ENCODE measurements at places on chromosomes 6 and 20.

DNA sequence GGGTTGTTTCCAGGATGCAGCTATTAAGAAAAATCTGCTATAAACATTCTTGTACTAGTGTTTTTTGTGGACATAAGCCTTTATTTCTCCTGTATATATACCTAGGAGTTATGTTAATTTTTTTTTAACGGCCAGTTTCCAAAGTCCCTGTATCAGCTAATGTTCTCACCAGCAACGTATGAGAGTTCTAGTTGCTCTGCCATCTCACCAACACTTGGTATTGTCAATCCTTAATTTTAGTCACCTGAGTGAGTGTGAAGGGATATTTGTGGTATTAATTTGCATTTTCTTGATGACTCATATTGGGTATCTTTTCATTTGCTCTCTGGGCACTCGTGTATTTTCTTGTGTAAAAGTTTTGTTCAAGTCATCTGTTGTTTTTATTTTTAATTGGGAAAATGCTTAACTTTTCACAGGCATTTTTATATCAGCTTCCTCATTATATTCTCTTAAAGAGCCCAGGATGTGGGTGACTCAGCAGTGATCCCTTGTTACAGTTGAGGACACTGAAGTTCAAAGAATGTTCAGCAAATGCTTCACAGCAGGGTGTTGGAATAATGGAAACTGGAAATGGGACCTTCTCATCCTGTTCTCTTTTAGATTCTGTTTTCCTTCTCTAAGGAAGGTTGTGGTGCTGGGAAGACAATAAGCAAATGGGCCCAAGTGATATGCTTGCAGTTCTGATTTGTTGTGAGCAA is 211.7 kb upstream of the PRND start:
- no peak for DNase-seq

DNA sequence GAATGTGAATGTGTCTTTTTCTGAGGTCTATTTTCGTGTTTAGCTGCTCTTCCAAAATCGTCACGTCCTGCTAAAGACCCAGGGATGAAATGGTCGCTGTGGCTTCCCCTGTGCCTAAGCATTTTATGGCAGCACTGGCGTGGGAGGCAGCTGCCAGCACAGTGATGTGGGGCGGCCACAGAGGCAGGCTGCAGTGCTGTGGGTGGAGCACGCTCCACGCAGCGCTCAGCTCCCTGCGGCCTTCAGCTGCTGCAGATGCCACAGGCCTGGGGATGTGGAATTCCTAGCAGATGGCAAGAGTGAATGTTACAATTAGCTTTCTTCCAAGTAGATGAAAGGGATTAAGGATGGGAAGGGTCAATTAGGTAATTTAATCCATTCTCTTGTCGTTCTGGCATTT is 242.6 kb downstream of the SMOC2 start:
- no peak for DNase-seq

DNA sequence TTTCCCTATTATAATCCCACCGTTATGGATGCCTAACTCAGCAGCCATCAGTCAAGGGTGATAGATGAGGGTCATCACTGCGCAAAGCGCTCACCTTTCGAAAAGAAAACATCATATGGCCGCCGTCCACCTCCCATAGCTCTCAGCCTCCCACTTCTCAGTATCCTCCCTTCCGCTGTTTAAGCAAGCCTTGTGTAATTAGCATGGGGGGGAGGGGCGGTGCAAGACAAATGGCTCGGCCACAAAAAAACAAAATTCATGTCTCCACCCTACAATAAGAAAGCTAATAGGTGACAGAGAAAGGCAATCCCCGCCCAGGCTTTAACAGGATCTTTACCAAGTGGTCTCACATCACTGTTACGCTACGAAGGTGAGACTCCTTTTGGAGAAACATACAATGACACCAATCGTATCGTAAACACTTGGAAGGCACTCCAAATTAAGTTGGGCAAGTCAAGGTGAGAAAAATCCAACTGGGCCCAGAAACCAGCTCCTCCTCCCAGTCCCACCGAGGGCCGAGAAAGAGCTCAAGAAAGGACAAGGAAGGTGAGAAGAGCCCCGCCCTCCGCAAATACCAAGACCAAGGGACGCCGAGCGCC is 645 bp downstream of the DDX39B start:
- DNase-seq: peak; percentile 25

DNA sequence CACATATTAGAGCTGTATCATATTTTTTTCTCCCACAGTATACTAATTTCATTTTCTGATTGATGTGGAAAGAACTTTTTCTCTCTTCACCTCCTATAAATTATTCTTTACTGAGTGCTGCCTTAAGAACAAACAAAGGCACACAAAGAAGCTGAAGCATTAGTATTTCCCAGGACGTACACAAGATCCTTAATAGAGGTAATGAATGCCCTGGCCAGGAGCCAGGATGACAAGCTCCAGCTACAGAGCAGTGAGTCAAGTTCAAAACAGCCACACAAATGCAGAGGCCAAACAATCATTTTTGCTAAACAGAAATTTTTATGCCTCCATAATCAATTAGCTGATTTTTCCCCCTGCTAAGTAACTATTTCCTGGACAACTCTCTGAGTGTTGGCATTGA is 639.6 kb downstream of the EPHA7 start:
- no peak for DNase-seq

GRCh38 chr6:75052491-75052890 is 153.4 kb downstream of the COL12A1 start:
- DNase-seq: no peak

- DNase-seq: no peak
These were observed 66.9 kb downstream of the COL19A1 start for GRCh38 chr6:69933239-69933638.

- no peak for DNase-seq
These were observed 729.6 kb upstream of the GJE1 start for GRCh38 chr6:141403103-141403502.

All from stimulated activated CD8-positive, alpha-beta memory T cell treated with anti-CD3 and anti-CD28 coated beads, Interleukin-4, amount 100 ng/mL, for 1 hour (primary cell).